ENCODE measurements at places on chromosomes 6 and 20.

- no peak for DNase-seq
Measured at GRCh38 chr6:160955508-160956295, 35.9 kb upstream of the MAP3K4 start.

DNA sequence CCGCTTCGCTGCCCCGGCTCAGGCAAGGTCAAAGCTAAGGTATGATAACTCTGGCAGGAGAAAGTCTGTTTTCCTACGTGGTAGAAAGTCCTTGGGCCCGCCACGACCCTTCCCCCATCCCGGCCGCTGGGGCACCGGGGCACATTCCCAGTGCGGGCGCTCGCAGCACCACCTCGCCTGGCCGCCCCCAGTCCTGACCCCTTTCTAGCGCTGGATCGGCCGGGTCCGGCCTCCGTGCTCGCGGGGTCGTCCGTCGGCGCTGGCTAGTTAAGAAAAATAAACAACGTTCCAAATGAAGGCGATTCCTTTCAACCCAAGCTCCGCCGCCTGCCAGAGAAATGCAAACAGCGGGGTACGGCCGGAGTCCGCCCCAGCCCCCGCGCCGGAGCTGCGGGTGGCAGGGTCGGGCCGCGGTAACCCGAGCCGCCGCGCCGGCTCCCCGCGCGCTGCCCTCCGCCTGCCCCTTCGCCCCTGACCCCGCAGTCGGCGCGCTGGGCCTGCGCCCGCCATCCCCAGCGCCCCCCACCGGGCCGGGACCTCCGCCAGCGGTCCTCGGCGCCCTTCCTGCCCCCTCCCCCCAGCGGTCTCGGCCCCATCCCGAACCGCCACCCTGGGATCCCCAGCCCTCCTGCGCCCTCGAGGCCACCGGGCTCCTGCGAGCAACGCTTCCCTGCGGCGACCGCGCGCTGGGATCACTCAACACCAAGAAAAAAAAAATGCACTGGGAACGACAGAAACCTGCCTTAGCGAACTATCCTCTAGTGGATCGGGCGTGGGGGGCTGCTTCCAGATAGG lies 37.6 kb downstream of the NCR2 start:
- no peak for DNase-seq

DNA sequence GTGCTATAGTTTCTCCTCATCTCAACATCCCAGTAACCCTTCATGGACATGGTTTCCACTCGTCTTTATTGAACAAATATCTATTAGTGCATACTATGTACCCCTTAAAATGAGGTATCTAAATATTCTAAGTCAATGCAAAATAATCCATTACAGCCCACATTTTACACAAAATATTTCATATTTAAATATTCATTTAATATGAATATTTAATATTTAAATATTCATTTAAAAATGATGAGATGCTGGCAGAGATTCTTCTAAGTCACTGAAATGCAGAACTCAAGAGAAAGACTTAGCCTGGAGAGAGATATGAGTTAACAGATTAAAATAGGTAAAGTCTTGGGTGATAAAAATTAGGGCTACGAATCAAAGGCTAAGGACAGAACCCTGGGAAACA lies 17.9 kb downstream of the EPB41L2 start:
- DNase-seq, result no peak

- no peak for DNase-seq
Measured at GRCh38 chr6:117771403-117771802, 96.1 kb downstream of the NUS1 start.

DNA sequence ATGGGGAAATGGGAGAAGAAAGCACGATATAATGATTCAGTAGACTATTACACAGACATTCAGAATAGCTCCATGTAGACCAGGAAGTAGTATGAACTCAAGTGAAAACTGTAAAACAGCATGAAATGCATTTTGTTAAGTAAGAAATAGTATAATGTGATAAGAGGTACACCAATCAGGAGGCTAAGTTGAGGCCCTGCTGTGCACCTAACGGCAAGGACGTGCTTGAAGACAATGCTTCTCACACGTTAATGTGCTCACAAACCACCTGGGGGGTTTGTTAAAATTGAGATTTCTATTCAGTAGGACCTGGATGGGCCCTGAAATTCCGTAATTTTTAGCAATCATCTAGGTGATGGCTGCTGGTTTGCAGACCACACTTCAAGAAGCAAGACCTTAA lies 178.9 kb upstream of the SULF2 start:
- no peak for DNase-seq

DNA sequence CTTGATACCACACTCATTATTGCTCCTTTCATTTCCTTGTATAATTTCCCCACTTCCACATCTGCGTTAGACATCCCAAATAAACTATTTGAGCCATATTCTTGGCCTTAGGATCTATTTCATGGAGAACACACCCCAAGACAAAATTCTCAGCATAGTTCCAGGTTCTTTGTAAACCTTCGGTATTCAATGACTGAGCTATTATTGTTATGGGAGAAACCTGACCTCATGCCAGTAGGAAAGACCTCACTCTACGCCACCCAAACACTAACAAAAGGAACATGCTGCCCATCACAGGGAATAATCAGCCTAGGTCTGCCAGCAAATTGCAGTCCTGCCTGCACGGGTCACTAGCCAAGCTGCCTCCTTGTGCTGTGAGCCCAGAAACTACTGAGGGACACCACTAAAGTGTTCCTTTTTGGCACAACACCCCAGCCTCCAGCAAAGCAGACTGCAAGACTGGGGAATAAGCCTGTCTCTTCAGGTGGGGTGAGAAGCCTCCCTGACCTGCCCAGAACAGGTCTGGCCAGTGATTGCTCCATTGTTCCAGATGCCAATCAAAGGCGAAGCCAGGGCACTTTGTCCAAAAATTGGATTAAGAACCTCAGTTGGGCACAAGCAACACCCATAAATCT lies 371.8 kb downstream of the MAFB start:
- DNase-seq, result no peak

DNA sequence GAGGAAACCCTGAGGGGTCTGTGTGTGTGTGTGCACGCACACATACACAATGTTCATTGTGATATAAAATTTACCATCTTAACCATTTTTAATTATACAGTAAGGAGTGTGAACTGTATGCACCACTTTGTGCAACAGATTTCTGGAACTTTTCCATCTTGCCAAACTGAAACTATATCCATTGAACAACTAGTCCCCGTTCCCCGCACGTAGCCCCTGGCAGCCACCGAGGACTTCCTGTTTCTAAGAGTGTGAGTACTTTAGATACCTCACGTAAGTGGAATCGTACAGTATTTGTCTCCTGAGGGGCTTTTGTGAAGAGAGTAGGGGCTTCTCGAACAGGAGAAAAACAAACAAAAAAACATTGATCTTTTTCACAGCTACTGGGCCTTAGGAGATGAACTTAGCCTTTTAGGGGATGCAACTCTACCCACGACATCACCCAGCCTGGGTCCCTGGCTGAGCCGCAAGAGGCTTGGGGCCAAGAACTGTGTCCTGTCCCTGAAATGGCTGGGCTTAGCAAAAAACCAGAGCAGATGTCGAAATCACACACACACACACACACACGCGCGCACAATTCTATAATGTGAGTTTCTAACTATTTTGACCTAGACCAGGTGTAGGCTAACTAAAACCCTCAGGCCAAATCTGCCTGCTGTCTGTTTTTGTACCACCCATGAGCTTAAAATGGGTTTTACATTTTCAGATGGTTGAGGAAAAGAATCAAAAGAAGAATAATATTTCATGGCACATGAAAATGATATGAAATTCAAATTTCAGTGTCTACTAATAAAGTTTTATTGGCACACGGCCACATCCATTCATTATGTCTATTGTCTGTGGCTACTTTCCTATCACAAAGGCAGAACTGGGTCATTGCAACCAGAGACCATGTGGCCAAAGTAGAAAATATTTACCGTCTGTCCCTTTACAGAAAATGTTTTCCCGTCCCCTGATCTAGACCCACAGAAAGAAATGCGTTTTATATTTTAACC lies 144.2 kb downstream of the EYA2 start:
- no peak for DNase-seq

GRCh38 chr6:111267764-111268333 lies 180.5 kb downstream of the SLC16A10 start:
- no peak for DNase-seq

- no peak for DNase-seq
Measured at GRCh38 chr6:14467591-14467990, 350.0 kb downstream of the CD83 start.

- DNase-seq, result no peak
Measured at GRCh38 chr6:106511288-106512047, 117.8 kb downstream of the RTN4IP1 start.

GRCh38 chr6:63368347-63368746 lies 48.6 kb upstream of the LGSN start:
- DNase-seq, result no peak

- DNase-seq, result no peak
Measured at GRCh38 chr20:5000263-5001173, 792 bp downstream of the SLC23A2 start.

GRCh38 chr20:52830598-52830997 lies 141.6 kb upstream of the TSHZ2 start:
- no peak for DNase-seq

DNA sequence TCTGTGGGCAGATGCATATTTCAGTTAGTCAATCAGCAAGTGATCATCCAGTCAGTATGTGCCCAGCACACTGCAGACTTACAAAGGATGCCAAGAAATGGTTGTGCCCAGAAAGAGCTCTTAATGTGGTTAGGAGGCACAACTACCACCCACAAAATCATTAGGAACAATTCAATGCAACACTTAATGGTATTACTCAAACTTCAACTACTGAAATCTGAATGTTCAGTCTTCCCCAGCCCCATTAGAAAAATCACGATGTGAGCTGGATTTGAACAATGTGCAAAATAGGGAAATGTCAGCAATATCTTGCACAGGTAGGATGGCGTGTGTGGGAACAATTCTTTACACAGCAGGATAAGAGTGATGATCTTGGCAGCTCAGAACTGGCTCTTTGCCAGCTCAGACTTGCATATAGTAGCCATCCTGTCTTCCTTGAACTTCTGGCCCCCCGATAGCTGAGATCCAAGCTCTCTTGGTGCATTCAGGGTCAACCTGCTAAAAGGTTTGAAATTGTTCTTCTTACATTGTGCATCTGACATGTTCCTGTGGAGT lies 556.7 kb upstream of the HTR1E start:
- DNase-seq, result no peak

DNA sequence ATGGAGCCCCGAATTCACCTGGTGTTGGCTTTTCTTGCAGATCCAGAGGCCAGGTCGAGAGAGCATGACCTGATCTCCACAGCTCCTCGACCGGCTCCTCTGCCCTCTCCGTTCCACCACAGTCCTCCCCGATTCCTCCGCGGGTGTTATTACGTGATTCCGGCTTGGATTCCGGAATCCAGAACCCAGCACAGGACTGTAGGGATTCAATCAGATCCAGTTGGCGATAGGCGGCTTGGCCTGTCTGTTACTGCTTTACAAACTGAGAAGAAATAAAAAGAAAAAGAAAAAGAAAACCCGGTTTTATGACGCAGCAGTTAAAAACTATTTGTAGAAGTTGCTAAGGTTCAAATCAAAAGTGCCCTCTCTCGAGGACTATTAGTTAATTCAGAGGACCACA lies 222.7 kb downstream of the EYA2 start:
- DNase-seq, result no peak

- no peak for DNase-seq
Measured at GRCh38 chr6:132748446-132748845, 9.3 kb downstream of the VNN2 start.

GRCh38 chr20:25237610-25238318 lies 10.1 kb upstream of the PYGB start:
- peak; percentile 77 for DNase-seq

DNA sequence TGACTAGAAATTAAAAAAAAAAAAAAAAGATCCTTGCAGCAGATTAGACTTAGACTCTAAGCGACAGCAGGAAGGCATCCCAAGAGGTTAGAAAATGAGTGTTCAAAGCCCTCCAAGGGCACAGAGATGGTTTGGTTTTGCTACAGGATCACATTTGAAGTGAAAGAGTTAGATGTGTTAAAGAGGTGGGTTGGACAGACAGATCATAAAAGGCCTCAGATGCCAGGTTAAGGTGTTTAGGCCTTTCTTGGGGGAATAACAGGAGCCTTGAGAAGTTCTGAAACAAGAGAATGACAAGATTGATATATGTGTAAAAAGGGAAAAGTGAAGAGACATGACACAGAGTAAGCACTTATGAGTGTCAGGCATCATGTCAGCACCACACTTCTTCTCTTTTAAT lies 107.5 kb downstream of the FYN start:
- DNase-seq, result no peak

- DNase-seq, result no peak
Measured at GRCh38 chr6:136335736-136336363, 46.2 kb upstream of the BCLAF1 start.

GRCh38 chr6:104321301-104321700 lies 538.4 kb downstream of the HACE1 start:
- no peak for DNase-seq

GRCh38 chr6:43982084-43982625 lies 145.1 kb downstream of the MRPL14 start:
- no peak for DNase-seq
